ENCODE measurements at places on chromosomes 13 and 19.

DNA sequence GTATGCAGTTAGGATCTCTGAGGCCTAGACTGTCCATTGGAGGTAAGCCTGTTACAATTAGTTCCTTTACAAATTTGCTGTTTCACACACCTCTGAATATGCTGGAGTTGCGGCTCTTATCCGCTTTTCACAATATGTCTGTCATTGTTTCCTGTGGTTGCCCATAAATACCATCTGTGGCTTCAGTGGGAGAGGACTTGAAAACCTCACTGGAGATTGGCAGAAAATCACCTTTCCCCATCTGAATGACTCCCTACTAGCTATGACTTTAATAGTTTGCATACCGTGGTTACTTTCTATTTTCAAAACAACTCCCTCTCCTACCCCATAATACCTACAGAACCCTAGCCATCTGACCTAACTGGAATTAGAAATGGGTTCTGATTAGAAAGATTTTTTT lies 454.3 kb downstream of the PCDH17 start:
- no peak for DNase-seq

DNA sequence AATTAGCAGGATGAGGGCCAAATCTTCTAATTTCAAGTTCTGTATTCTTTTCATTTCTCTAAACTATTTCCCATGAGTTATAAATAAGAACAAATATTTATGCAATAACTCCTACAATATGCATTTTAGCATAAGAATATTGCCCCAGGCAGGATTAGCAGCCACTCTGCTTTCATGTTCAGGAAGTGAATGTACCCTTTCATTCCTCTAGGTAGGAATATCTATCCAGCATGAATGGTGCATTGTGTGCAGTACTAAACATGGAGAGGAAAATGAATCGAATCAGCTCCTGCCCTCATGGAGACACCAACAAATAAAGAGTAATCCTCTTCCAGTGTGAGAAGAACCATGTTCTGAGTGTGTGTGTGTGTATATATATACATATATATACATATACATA lies 41.0 kb downstream of the LHFPL6 start:
- DNase-seq, result no peak

- no peak for DNase-seq
Measured at GRCh38 chr19:35222373-35223015, 6.0 kb downstream of the FAM187B start.

DNA sequence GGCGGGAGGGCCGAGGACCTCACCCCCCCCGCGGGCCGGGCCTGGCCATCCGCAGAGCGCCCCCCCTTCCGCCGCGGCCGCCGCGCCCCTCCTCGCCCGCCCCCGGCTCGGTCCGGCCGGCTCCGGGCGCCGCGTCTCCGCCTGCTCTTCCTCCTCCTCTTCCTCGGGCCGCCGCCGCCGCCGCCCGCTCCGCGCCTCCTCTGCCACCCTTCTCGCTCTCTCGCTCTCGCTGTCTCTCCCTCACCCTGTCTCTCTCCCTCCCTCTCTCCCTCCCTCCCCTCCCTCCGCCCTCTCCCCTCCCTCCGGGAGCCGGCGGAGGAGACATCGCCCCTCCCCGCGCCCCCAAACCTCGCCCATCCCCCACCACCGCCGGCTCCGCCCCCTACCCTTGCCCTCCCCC lies at the start of gene SHANK1:
SHANK1 (minus strand) TSS at position 237 of the 400 bp plus-strand sequence. CDS start 2,883 bp downstream, outside the sequence.
- DNase-seq, result no peak

GRCh38 chr13:28379371-28380083 lies 115.4 kb downstream of the FLT1 start:
- no peak for DNase-seq

- DNase-seq, result no peak
Measured at GRCh38 chr13:110322126-110322827, 15.2 kb downstream of the COL4A2 start.

DNA sequence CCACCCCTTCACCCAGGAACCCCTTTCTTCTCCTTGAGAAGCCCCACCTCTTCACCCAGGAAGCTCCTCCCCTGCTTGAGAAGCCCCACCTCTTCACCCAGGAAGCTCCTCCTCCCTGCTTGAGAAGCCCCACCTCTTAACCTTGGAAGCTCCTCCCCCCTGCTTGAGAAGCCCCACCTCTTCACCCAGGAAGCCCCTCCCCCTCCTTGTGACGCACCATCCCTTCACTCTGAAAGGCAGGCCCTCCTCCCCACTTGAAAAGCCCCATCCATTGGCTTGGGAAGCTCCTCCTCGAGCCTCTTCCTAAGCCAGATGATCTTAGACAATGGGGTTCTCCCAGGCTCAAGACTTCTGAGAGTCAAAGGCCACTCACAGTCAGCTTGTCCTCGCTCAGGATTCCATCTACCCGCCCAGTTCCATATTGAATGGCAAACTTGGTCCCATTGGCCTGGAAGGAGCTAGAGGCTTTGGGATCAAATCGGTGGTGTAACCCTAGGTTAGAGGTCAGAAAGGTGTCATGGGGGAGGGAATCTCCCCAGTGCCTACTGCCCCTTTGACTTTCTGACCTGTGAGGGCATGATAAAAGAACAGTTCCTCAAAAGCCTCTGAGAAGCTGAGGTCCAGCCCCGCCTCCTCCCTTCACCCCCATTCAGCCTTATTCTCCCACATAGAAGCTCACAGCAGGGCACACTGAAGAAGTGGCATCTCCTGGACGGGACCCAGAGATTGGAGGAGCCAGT lies 4.0 kb downstream of the NAPSA start:
- DNase-seq, result no peak

DNA sequence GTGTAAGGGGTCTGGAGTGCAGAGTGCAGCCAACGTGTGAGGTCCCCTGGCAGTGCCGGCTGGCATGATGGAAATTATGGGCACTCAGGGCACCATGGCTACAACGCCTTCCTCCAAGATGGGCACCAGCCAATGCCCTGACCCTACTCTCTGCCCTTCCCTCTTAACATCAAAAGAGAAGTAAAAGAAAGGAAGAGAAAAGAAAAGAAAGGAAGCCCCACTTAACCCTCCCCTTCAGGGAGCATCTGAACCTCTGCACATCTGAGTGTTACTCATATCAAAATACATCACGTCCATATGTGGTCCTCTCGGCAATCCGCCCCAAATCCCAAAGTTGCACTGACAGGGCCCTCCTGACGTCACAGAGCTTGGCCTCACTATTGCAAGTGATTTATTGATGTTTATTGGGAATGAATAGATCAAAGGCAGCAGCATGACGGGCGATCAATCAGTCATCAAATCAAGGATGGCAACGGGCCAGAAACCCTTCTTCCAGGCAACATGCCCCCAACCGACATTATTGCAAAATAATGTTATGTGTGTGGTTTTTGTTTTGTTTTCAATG lies 1.3 kb downstream of the TSHZ3 start:
- no peak for DNase-seq

GRCh38 chr19:28838909-28839308 lies 374.0 kb downstream of the UQCRFS1 start:
- no peak for DNase-seq

DNA sequence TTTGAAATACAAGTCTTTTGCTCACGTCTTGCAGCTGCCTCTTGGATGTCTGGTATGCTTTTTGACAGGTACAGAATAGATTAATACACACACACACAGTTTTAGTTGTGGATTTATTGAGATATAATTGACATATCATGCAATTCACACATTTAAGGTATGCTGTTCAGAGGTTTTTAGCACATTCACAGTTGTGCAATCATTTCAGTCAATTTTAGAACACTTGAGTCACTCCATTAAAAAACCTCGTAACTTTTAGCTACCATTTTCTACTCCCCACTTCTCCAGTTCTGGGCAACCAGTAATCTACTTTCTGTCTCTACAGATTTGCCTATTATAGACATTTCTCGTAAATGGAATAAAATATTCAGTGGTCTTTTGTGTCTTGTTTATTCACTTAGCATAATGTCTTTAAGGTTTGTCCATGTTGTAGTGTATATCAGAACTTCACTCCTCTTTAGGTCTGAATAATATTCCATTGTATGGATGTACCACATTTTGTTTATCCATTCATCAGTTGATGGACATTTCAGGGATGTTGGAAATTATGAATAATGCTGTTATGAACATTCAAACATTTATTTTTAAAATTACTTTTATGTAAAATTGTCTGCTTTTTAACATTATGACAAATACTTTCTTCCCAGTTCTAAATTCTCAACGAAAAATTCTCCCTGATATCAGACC lies 2.5 kb upstream of the ZMYM2 start:
- DNase-seq, result no peak

DNA sequence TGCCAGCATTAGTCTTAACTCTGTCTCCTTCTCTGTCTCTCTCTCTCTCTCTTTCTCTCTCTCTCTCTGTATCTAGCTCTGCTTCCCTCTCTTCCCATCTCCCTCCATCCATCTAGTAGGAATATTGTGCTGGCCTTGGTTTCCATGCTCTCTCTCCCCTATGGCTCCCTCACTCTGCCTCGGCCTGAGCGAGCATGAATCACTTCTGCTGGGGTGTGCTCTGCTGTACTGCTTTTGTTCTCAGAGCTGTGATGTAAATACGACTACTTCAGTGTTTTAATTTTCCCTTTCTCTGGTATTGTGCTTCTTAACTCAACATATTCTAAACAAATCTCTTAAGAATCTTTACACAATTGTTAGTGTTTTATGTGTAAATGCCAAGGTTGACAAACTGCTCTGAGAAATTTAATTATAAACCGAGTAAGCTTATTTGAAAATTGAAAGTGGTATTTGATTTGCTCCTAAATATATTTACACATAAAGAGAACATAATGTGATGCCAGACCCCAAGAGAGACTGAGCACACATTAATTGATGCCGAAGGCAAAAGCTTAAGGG lies 211.5 kb upstream of the KL start:
- no peak for DNase-seq

DNA sequence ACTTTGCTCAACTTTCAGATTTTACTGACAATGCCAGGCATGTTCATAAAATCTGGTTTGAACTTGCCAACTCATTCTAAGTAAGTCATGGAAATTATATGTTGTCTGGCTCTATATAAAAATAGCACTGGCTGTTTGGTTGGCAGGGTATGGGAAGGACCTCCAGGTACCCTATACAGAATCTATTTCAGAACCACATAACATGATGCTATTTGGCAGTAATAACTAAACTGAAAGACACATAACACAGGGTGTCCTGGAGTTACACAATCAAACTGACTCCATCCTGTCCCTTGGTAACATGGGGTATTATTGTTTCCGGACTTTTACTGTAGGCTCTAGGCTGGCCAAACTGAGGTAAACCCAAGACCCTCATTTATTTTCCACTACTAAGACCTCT lies 248.8 kb downstream of the RGCC start:
- no peak for DNase-seq

DNA sequence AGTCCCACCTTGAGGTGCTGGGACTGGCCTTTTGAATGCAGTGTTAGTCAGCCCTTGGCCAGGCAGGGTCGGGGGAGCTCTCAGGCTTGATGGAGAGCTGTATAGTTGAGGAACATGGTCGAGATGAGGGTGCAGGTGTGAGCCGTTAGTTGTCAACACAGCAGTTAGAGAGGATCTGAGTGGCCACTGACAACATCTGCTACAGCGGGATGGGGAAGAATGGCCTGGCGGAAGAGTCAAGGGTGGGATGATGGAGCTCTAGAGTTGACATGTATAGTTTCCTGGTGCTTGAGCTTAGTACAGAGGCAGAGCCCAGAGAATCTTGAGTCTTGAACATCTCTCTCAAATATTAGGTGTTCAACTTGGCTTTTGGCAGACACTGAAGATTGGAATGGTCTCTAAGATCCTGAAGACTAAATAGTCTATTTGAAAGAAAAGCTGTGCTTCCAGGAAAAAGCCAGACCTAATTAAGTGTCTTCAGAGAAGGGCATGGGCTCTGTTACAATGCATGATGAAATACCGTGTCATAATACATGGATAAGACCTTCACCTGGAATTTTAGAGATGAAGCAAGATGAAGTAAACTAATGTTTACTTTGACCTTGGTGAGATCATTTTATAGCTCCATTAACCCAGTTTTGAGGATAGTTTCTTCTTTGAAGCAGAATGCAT lies 9.7 kb downstream of the PCCA start:
- no peak for DNase-seq

DNA sequence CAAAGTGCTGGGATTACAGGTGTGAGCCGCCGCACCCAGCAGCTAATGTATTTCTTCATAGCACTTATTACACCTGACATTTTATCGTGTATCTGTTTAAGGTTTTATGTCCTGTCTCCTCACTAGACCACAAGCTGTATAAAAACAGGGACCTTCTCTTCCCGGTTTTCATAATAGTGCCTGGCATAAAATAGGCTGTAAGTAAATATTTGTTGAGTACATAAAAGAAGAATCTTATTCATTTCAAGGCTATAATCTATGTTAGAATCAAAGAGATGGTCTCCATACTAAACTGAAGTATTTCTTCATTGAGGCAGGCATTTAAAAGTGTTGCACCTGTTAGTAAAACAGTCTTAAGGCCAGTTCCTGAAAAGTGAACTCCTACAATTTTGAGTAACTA lies 194.0 kb downstream of the SHISA2 start:
- no peak for DNase-seq

- DNase-seq, result no peak
Measured at GRCh38 chr13:110904748-110905147, 10.1 kb downstream of the ANKRD10 start.

DNA sequence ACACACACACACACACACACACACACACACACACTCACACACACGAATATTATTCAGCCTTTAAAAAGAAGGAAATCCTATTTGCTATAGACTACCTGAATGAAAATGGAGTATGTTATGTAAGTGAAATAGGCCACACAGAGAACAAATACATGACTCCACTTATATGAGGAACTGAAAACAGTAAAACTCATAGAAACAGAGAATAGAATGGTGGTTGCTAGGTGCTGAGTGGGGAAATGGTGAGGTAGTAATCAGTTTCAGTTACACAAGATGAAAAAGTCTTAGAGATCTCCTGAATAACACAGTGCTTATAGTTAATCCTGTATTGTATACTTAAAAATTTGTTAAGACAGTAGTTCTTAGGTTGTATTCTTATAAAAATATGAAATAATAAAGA lies 8.2 kb downstream of the ZNF677 start:
- no peak for DNase-seq

Measured in cerebellar nuclear complex (tissue), 1 donor.